ENCODE measurements at places on chromosomes 1 and 21. TPM values are rescaled to one million over a fixed set of nuclear protein-coding genes. Genes with fewer than 3 reads are reported as not detected.

DNA sequence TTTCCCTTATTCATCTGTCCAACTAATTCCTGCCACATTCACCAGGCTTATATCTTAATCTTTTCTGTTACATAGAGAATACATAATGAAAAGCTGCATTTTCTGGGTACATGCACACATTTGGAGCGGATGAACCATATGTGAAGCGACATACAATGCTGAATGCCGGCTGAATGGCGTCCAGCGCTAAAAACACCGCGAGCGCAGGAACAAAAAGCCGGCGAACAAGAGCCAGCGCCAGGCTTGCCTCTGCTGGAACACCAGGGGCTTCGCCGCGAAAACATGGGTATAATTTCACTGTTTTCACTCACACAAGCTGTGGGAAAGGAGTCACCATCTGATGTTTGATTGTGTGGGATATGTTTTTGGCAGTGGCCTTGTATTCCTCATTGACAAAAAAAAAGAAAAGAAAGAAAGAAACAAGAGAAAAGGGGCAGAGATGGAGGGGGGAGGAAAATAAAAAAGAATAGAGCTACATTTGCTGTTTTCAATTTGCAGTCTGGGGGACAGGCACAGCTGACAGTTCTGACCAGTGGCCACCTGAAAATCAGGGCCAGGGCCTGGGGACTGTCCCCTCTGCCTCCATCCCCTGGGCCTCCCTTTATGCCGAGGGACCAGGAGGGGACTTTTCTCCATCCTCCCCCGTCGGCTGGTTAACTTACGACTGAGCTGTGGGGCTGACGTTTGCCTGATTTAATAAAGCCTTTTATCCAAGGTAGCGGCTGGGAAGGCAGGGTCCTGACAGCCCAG, 70.2 kb upstream of the OLIG2 start:
- DNase-seq, result peak; percentile 20
- H3K36me3 ChIP-seq, result no peaks in the 10 kb centered on the region

GRCh38 chr1:32733582-32734321, 31.2 kb upstream of the SYNC start:
- no peaks in the 10 kb centered on the region for H3K4me1 ChIP-seq

- H3K4me3 ChIP-seq, result no peak overlapping the region
- no peaks in the 10 kb centered on the region for H3K27me3 ChIP-seq
- no peaks in the 10 kb centered on the region for H3K36me3 ChIP-seq
Observed at GRCh38 chr21:28828021-28828420, 164.7 kb downstream of the LTN1 start.

GRCh38 chr1:9589144-9589718, 520 bp downstream of the TMEM201 start:
- H3K27ac ChIP-seq, result peak overlapping the region; percentile 43
- peak overlapping the region; percentile 78 for H3K4me3 ChIP-seq
- no peaks in the 10 kb centered on the region for H3K36me3 ChIP-seq
- peaks cover 30% of the 10 kb centered on the region for H3K4me1 ChIP-seq
- H3K27me3 ChIP-seq, result no peaks in the 10 kb centered on the region

GRCh38 chr1:66768965-66769364, 16.7 kb downstream of the DYNLT5 start:
- H3K36me3 ChIP-seq, result no peaks in the 10 kb centered on the region
- DNase-seq, result no peak
- H3K4me3 ChIP-seq, result no peak overlapping the region
- H3K27me3 ChIP-seq, result no peaks in the 10 kb centered on the region

- H3K4me1 ChIP-seq, result no peaks in the 10 kb centered on the region
- H3K4me3 ChIP-seq, result no peak overlapping the region
- H3K27ac ChIP-seq, result no peak overlapping the region
Observed at GRCh38 chr1:246966502-246966901, 34.8 kb upstream of the AHCTF1 start.

- H3K4me1 ChIP-seq, result no peaks in the 10 kb centered on the region
- no peaks in the 10 kb centered on the region for H3K36me3 ChIP-seq
- H3K27ac ChIP-seq, result no peak overlapping the region
- no peak overlapping the region for H3K4me3 ChIP-seq
- no peak for DNase-seq
Observed at GRCh38 chr1:107991371-107992066, 26.5 kb upstream of the VAV3 start.

DNA sequence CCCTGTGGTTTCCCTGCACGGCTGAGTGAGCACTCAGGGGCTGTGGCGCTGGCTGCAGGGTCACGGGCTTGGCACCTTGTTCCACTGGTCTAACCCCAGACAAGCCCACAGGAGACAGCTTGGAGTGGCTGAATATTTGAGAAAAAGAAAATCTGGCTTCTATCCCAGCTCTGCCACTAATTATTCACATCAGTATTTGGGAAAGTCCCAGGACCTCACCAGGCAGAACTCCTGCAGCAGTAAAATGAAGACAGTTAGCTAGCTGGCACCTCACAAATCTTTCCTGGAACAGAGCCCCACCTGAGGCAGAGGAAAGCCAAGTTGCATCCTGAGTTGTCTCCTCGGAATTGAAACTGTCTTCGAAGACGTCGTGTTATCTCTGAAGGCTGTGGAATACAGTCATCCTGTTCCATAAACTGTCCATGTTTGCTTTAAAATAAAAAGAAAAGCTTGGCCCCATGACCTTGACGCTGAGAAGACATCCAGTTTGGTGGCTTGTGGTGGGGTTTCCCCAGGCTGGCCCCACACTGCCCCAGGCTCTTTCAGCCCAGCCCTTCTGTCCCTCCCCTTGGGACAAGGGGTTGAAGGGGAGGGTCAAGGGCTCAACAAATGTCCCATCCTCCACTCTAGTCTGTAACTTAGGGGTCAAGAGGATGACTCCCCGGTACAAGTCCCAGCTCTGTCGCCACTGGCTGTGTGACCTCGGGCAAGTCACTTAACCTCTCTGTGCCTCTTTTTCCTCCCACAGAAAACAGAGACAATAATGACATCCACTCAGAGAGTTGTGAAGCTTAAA, 93.8 kb upstream of the TMPRSS2 start:
- DNase-seq, result peak; percentile 57
- no peaks in the 10 kb centered on the region for H3K36me3 ChIP-seq
- no peaks in the 10 kb centered on the region for H3K27me3 ChIP-seq
- peaks cover 16% of the 10 kb centered on the region for H3K4me1 ChIP-seq
- peak overlapping the region; percentile 25 for H3K27ac ChIP-seq

DNA sequence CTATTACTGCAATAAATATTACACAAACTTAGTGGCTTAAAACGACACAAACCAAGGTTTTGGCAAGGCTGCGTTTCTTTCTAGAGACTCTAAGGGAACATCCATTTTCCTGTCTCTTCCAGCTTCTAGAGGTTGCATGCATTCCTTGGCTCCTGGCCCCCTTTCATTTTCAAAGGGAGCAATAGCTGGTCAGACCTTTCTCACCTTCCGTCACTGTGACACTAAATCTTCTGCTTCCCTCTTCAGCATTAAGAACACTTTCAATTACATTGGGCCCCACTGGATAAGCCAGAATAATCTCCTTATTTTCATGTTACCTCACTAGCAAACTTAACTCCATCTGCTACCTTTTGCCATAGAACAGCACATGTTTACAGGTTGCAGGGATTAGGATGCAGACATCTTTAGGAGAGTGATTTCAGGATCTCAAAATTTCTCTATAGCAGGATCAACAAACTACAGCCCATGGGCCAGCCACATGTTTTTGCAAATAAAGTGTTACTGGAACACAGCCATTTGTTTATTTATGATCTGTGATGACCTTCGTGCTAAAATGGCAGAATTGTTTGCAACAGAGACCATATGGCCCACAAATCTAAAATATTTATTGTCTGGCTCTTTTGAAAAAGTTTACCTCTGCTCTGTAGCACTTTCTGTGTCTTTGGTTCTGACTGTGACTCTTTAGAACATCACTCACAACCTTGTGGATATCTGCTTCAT, 221.5 kb upstream of the SGIP1 start:
- no peak for DNase-seq
- peaks cover 9% of the 10 kb centered on the region for H3K4me1 ChIP-seq
- H3K4me3 ChIP-seq, result no peak overlapping the region

- no peaks in the 10 kb centered on the region for H3K27me3 ChIP-seq
- no peaks in the 10 kb centered on the region for H3K4me1 ChIP-seq
- no peak overlapping the region for H3K4me3 ChIP-seq
- DNase-seq, result no peak
Observed at GRCh38 chr21:43712268-43712942, 6.5 kb upstream of the PDXK start.

DNA sequence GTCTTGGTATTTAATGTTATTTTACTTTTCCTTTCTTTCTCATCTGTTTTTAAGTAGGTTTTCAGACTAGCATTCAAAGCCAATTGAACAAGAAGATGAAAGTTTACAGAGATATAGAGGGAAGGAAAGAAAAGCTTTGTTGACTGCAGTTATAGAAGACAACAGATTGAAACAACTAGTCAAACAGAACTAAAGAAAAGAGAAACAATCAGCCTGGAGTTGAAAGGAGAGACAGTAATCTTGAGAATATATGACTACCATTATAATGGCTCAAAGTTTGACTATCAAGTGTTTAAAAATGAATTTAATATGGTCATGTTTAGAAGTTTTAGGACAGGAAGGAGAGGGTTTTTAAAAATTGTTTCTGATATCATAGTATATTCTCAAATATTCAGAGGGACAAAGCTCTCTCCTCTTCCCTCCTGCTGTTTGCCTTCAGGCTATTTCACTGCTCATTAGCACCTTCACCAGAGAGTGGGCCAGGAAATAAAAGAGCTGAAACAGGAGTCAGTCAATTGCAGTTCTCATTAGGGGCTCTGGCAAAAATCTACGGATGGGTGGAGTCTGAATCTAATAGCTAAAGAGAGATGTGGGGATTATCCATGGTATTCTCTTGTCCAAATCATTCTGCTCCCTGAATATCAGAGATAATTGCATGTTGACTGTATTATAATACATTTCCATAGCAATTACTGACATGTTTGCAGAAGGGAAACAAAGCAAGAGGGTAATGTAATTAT, 577.8 kb downstream of the BRINP3 start:
- no peaks in the 10 kb centered on the region for H3K27me3 ChIP-seq
- H3K27ac ChIP-seq, result no peak overlapping the region
- no peak overlapping the region for H3K4me3 ChIP-seq
- no peaks in the 10 kb centered on the region for H3K36me3 ChIP-seq
- no peaks in the 10 kb centered on the region for H3K4me1 ChIP-seq

GRCh38 chr1:7575041-7575400, 196.1 kb upstream of the VAMP3 start:
- DNase-seq, result no peak
- peaks cover 4% of the 10 kb centered on the region for H3K4me1 ChIP-seq
- no peaks in the 10 kb centered on the region for H3K27me3 ChIP-seq
- H3K27ac ChIP-seq, result no peak overlapping the region

DNA sequence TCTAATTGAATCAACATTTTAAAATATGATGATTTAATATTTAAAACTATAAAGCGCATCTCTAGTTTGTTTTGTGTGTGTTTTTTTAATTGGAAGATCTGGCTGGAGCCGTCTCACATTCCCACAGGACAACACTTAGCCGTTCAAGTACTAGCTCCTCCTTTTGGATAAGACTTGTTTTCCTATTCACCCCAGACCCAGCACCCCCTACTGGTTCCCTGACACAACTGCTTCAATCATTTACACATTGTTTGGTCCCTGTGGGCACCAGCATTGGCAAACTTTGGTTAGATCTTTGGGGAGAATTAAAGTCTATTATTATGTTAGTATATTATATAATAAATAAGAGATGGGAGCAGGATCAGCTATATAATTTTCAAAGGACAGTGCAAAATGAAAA, 34.5 kb downstream of the TYW3 start:
- no peak for DNase-seq
- peaks cover 5% of the 10 kb centered on the region for H3K36me3 ChIP-seq
- no peaks in the 10 kb centered on the region for H3K27me3 ChIP-seq
- no peak overlapping the region for H3K27ac ChIP-seq
- no peaks in the 10 kb centered on the region for H3K4me1 ChIP-seq

- no peak for DNase-seq
- H3K36me3 ChIP-seq, result no peaks in the 10 kb centered on the region
- no peak overlapping the region for H3K27ac ChIP-seq
- peaks cover 8% of the 10 kb centered on the region for H3K4me1 ChIP-seq
Observed at GRCh38 chr1:115654663-115655305, 13.0 kb downstream of the VANGL1 start.

GRCh38 chr1:64087768-64088167, 115.7 kb upstream of the UBE2U start:
- H3K27ac ChIP-seq, result no peak overlapping the region
- no peaks in the 10 kb centered on the region for H3K4me1 ChIP-seq
- no peak overlapping the region for H3K4me3 ChIP-seq
- no peak for DNase-seq
- H3K36me3 ChIP-seq, result no peaks in the 10 kb centered on the region

- H3K4me1 ChIP-seq, result peaks cover 46% of the 10 kb centered on the region
- H3K36me3 ChIP-seq, result no peaks in the 10 kb centered on the region
- DNase-seq, result no peak
- H3K4me3 ChIP-seq, result no peak overlapping the region
- H3K27me3 ChIP-seq, result no peaks in the 10 kb centered on the region
Observed at GRCh38 chr1:15958111-15958510, 17.8 kb downstream of the ZBTB17 start.

DNA sequence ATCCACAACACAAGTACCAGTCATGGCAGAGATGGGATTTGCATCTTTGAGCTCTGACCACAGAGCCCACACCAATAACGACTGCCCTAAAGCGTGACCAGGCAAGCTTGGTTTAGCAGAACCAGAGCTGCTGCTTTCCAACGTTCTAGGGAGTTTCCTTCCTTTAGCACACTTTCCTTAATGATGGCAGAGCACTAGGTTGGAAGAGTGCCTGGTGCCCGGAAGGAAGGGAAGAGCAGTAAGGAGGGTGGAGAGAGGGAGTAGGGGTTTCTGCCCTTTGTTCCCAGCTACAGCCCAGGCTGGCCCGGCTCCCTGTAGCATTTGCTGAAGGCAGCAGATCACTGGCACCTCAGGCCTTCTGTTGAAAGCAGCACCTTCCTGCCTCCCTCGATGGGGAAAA, 6.1 kb upstream of the EVA1C start:
- peaks cover 18% of the 10 kb centered on the region for H3K4me1 ChIP-seq
- H3K27ac ChIP-seq, result peak overlapping the region; percentile 77

- peaks cover 78% of the 10 kb centered on the region for H3K4me1 ChIP-seq
- H3K4me3 ChIP-seq, result peak overlapping the region; percentile 73
- no peaks in the 10 kb centered on the region for H3K36me3 ChIP-seq
Observed at GRCh38 chr1:156497078-156497742, 3.4 kb downstream of the MEF2D start.

GRCh38 chr21:35414056-35414455, 365.0 kb upstream of the RUNX1 start:
- no peak for DNase-seq
- H3K27me3 ChIP-seq, result no peaks in the 10 kb centered on the region
- no peaks in the 10 kb centered on the region for H3K4me1 ChIP-seq
- H3K36me3 ChIP-seq, result no peaks in the 10 kb centered on the region
- no peak overlapping the region for H3K4me3 ChIP-seq

DNA sequence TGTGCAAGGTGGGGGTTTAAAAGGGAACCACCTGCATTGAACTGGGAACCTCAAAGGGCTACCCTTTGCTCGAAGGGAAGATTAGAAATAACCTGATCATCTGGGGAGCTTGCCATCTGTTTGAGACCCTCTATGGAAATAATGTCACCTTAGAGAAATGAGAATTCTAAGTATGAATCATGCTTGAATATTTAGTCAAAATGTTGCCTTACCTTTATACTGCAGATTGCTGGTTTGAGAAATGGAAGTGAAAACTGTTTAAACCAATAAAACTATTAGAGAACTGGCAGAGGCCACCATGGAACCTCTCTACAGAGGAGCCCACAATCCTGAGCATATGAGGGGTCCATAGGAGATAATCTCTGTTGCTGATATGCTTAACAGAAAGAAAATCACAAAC, 131.2 kb upstream of the FAM78B start:
- no peak overlapping the region for H3K27ac ChIP-seq
- no peak overlapping the region for H3K4me3 ChIP-seq
- no peaks in the 10 kb centered on the region for H3K36me3 ChIP-seq
- H3K4me1 ChIP-seq, result no peaks in the 10 kb centered on the region

Gene AMY1C
- total RNA-seq, result 5.2 TPM

Gene CYP4A11
- not detected for total RNA-seq

Gene USH2A
- total RNA-seq, result not detected

Gene DMRTA2
- total RNA-seq, result not detected

Gene KANK4
- total RNA-seq, result 1.0 TPM

Gene ILDR2
- total RNA-seq, result under 0.01 TPM

Gene BCL10
- total RNA-seq, result 14.5 TPM

Gene ETS2
- 131 TPM for total RNA-seq
